H7 (cell line): ENCODE measurements at places on chromosomes 5 and 9.

- peak; percentile 7 for DNase-seq
These were observed 39.3 kb downstream of the B4GALT1 start for GRCh38 chr9:33127881-33128280.

GRCh38 chr5:170365011-170365410, 24.2 kb downstream of the KCNMB1 start:
- no peak for DNase-seq

GRCh38 chr9:112541685-112542084, 55.1 kb downstream of the KIAA1958 start:
- DNase-seq: no peak

DNA sequence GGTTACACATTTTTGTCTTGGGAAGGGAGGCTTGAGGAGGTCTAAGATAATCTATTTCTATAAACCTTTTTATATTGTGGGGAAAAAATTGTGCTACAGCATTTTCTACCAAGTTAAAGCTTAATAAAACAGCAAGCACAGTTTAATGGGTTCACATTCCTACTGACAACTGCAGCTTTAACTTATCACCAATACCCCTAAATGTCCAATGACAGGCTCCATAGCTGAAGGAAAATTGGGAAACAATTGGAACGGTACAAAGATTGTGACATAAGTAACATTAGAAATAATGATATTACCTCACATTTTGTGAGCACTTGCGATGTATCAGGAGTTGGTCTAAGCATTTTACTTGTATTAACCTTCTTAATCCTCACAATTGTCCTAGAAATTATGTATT, 79.5 kb upstream of the HAPLN1 start:
- DNase-seq: no peak

DNA sequence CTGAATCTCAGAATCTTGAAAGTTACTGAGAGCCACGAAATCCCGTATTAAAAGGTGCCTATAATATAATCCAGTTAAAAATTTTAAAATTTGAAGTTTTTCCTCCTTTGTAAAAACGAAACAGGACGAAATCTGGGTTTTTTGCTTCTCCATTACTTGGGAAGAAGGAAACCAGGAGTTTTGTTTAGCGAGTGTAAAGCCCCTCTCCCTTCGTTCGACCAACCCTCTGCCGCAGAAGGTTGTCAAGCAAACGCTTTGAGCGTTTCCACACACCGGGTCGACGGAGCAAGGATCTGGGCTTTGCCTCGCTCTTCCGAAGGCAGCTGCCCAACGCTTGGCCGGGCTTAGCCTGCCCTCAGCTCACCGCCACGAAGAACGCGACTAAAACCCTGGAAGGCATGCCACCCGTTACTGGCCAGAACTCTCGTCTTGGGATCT, 1.6 kb upstream of the FOXE1 start:
- DNase-seq: peak; percentile 63

DNA sequence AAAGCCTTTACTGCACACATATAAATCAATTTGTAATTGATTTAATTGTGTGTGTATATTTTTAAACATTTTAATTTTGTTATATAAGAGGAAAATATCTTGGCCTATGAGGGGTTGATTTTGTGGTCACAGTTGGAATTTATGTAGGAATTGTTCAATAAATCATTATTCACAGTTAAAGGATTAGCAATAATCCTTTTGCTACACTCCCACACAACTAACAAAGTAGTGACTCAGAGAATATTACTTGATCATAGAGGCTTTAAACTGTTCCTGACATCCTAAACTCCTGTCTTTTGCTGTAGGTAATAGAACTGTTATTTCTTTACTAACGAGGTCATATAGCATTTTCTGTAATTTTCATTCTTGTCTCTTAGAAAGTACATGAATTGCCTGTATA, 95.5 kb downstream of the ZCCHC7 start:
- DNase-seq: no peak

GRCh38 chr5:154646745-154647113, 108.4 kb upstream of the LARP1 start:
- peak; percentile 51 for DNase-seq

DNA sequence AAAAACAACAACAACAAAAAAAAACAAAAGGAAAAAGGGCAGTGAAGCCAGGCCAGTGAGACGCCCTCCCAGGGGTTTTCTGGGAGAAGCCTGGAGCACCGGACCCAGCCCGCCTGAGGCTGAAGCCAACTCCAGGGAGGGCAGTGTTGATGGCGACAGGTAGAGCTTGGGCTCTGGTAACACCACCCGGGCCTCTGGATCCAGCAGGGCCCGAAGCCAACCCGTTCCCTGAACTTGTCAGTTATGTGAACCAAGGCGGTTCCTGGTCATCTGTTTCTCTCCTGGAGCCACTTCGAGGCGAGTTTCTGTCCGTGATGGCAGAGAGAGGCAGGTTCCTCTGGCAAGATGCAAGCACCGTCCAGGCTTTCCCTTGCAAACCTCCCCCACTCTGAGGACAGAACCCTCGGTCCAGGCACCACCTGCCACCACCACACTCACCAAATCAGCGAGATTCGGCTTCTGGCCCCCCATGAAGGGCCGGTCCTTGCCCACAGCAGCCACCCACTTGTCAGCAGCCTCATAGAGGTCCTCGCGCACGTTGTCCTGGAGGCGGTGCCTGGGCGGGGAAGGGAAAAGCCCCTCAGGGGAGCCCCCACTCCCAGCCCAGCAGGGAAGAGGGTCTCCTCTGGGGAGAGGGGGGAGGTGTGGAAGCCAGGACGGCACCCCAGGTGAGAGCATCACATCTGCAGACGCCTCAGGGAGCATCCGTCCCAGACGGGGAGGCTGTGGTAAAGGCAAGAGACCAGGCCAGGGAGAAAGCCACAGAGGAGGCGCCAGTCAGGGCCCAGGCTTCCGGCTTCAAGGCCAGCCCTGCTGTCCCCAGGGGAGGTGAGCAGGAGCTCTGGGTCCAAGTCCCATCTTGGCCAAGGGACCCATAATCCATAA, 5.4 kb downstream of the PTGES2 start:
- DNase-seq: peak; percentile 22

DNA sequence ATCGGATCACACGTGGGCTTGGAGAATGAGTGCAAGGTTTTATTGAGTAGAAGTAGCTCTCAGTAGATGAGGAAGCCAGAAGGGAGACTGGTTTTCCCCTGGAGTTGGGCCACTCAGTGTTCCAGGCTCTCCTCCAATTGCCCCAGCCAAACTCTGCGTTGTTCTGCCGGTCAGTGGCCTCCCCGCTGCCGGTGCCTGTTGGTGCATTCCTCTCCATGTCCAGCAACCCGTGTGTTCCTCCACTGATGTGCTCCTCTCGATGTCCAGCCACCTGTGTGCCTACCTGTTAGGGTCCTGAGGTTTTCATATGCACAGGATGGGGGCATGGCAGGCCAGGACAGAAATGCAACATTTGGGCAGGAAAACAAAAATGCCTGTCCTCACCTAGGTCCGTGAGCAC, 888.0 kb upstream of the PTPRD start:
- DNase-seq: no peak

DNA sequence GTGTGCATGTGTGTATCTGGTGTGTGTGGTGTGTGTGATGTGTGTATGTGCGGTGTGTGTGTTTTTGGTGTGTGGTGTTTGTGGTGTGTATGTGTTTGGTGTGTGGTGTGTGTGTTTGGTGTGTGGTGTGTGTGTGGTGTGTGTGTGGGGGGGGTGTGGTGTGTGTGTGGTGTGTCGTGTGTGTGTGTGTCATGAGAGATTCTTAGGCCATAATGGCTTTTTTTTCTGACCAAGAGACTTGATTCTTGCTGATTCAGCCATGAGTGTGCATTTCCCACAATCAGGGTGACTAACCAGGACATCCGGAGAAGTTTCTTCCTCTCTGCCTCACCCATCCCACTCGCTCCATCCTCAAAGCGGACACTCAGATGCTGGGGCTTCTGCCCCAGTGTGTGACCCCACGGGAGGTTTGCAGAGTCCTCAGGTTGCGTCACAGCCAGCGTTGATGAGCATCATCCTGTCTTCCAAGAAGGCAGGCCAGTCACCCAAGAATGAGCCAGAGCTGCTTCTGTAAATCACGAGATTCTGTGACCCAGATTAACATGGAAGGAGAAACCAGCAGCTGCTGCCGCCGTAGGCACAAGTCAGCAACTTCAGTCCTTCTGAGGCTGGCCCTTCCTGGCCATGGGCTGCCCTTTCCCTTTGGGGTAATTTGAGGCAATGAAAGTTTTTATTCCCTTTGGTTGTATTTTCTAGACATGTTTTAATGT, 12.5 kb upstream of the CTSL start:
- DNase-seq: no peak

GRCh38 chr9:72695365-72695764, 174.0 kb downstream of the TMC1 start:
- no peak for DNase-seq
